ENCODE measurements at places on chromosomes 6 and 20.

GRCh38 chr6:155244434-155244833, 19.4 kb upstream of the CLDN20 start:
- DNase-seq: no peak
- no peaks in the 10 kb centered on the region for H3K27me3 ChIP-seq
- no peaks in the 10 kb centered on the region for H3K36me3 ChIP-seq
- H3K4me3 ChIP-seq: no peak overlapping the region
- no peak overlapping the region for H3K27ac ChIP-seq
- no peaks in the 10 kb centered on the region for H3K4me1 ChIP-seq

- no peaks in the 10 kb centered on the region for H3K27me3 ChIP-seq
- no peaks in the 10 kb centered on the region for H3K36me3 ChIP-seq
- DNase-seq: no peak
- no peak overlapping the region for H3K4me3 ChIP-seq
- H3K27ac ChIP-seq: no peak overlapping the region
- no peaks in the 10 kb centered on the region for H3K4me1 ChIP-seq
Measured at GRCh38 chr6:120876424-120876823, 457.9 kb downstream of the TBC1D32 start.

- H3K4me3 ChIP-seq: peak overlapping the region; percentile 90
- no peaks in the 10 kb centered on the region for H3K27me3 ChIP-seq
- peak overlapping the region; percentile 97 for H3K27ac ChIP-seq
- H3K36me3 ChIP-seq: peaks cover 15% of the 10 kb centered on the region
- peaks cover 15% of the 10 kb centered on the region for H3K4me1 ChIP-seq
Measured at GRCh38 chr6:30615219-30615957, 1.7 kb downstream of the PPP1R10 start.

GRCh38 chr6:33017694-33018353, 8.4 kb upstream of the HLA-DOA start:
- H3K27me3 ChIP-seq: peaks cover 8% of the 10 kb centered on the region
- H3K36me3 ChIP-seq: no peaks in the 10 kb centered on the region
- no peak overlapping the region for H3K27ac ChIP-seq
- H3K4me1 ChIP-seq: no peaks in the 10 kb centered on the region
- H3K4me3 ChIP-seq: no peak overlapping the region
